ENCODE measurements at places on chromosomes 12 and 14.

- DNase-seq: no peak
These were observed 124.3 kb upstream of the EGLN3 start for GRCh38 chr14:34075042-34075744.

- DNase-seq: no peak
These were observed 46.0 kb upstream of the FOS start for GRCh38 chr14:75232597-75232996.

GRCh38 chr14:39704594-39704993 lies 272.4 kb upstream of the FBXO33 start:
- DNase-seq: no peak

DNA sequence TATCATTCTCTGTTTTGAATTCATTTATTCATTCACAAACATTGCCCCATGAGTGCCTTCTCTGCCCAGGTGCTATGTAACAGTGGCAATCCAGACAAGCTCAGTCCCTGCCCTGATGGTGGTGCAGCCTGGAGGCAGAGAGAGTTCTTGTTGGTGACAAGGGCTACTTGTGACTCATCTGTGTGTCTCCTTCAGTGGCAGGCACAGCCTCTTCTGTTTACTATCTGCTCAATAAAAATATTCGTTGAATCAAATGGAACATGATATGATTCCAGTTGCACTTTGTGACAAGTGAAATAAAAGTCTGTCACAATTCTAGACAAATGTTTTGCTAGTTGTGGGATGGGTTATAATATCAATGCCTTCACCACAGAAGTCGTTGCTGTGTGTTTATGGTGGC lies 20.6 kb upstream of the CPM start:
- no peak for DNase-seq

- no peak for DNase-seq
These were observed 51.7 kb upstream of the MYF6 start for GRCh38 chr12:80655751-80656150.

GRCh38 chr12:64385468-64385867 lies 5.1 kb downstream of the C12orf56 start:
- no peak for DNase-seq

DNA sequence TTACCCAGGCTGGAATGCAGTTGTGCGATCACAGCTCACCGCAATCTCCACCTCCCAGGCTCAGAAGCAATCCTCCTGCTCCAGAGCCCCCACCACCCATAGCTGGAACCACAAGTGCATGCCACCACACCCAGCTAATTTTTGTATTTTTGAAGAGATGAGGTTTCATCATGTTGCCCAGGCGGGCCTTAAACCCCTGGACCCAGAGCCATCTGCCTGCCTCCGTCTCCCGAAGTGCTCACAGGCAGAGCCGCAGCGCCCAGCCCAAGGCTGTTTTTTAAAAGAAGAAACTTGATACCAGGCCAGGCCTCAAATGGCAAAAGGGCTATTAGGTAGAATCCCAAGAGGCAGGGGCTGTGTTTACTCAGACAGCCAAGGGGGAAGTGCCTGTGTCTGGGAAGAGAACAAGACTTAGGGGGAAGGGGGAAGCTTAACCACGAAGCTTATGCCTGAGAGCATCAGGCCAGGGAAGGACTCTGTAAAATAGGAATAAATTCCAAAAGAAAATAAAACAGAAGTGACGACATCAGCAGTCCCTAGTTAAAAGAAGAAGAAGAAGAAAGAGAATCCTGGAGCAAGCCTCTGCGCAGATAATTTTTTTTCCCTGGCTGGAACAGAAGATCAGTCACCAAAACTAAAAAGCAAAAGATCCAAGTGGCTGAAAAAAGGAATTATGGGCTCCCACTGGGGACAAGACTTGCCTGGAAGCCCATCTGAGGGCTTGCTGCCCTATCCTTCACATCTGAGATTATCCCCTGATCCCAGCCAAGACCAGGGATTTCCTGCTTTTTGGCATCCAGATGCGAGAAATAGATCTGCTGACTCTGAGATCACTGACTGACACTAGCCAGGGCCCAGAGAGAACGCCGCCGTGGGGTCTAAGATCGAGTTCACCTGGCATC lies 170.5 kb downstream of the NDUFA12 start:
- no peak for DNase-seq

DNA sequence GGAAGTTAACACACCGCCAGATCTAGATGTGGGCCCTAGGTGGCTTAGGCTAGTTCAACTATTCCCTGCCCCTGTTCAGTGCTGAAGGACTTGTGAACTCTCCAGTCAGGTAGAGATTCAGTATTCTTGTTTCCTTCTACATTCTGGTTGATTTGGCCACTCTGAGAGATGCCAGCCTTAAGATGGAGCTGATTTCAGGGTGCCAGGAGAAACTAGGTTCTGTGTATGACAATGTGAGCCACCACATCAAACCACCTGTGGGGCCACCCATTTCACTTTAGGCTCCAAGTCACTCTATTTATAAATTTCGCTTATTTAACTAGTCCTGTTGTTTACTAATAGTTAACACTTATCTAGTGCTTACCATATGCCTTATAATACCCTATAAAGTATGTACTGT lies 26.0 kb downstream of the FRMD6 start:
- no peak for DNase-seq

GRCh38 chr12:38880288-38880687 lies 25.1 kb downstream of the CPNE8 start:
- no peak for DNase-seq

DNA sequence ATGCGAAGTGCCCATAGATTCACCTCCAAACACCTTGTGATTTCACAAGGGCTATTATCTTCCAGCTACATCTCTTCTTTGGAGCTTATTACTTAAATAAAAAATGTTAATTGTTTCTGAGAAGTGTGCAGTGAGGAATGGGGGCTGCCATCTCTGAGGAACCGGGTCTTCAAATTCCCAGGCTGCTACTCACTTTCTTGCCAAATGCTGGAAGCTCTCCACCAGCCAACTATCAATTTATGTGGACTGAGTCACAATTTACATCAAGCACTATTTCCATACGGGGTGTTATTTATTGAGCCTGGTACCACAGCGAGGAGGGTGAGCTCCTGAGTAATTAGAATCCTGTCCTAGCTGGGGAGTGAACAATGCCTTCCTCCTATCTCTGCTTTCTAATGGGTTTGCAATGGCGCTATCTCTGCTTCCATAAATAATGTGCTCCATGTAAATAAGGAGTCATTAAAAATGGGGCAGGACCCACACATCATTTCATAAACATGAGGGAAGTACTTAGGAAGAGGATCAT lies 898.3 kb downstream of the VRK1 start:
- DNase-seq: no peak

DNA sequence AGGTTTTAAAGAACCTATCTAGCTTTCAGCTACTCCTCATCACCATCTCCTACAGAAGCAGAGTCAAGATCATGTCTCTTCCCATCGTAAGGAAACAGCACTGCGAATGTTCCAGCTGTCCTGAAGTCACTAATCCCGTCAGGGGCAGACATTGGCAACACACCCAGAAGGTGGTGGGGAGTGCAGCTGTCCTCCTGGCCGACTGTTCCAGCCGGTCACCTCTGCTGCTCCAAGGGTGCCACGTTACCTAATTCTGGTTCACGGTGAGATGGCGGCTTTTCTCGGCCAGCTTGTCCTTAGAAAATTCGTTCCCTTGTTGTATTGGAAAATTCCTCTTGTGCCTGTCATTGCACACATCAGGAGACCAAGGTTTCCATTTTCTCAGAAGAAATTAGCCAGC lies 196.2 kb downstream of the ZFP36L1 start:
- DNase-seq: no peak

DNA sequence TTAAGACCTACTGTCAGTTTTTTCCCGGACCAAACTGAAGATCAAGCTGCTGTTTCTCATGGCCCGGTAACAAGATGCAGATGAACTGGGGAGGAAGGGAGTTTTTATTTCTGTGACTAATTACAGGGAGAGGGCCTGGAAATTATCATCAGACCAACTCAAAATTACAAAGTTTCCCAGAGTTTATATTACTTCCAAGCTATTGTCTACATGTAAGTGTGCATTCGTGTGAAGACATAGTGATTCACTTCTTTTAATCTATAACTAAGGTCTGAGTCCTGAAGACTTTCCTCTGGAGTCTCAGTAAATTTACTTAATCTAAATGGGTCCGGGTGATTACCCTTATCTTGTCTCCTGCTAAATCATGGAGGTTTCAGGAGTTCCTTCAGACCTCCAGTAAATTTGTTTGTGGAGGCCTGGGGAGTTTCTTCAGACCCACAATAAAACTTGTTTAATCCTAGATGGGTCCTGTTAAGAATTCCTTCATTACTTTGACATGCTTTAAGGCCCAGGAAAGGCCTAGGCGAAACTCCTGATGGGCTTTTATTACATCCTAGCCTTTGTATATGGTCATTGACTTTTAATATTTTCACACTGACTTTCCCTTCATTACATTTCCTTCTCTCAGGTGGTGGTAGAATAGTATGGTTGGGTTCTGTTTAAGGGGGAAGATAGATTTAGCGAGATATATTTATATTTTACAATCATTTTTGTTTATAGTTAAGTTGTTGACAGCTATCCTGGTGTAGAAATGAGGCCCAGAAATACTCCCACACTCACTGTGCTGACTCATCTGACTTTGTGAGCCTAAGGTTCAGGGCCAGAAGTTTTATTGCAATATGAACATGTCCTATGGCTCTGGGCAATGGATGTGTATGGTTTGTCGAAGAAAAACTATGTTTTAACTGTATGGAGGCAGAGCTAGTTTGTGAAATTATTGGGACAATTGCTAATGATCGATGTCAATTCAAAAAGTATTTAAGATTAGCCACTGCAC lies 627.0 kb upstream of the FBXO33 start:
- no peak for DNase-seq

- no peak for DNase-seq
These were observed 50.8 kb downstream of the DYNC1H1 start for GRCh38 chr14:102015045-102015685.

DNA sequence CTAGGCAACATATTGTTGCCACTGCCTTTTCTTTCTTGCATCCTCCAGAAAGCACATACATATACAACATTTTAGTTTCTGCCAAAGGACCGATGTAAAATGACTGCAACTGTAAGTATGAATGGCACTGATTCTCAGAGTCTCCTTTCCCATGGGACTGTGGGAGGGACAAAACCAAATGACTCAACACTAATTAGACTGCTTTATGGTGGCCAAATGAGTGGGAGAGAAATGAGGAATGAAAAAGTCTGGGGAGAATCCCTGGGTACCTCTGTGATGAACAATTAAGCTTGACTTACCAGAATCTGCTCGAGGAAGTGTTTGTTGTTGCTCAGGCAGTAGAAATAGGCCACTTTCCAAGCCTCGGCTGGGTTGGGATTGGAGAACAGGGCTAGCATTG lies 10.1 kb downstream of the ZFYVE26 start:
- DNase-seq: no peak

- no peak for DNase-seq
These were observed 147.9 kb downstream of the PPFIA2 start for GRCh38 chr12:81610955-81611889.

GRCh38 chr12:86376052-86376451 lies 119.9 kb upstream of the MGAT4C start:
- DNase-seq: no peak

DNA sequence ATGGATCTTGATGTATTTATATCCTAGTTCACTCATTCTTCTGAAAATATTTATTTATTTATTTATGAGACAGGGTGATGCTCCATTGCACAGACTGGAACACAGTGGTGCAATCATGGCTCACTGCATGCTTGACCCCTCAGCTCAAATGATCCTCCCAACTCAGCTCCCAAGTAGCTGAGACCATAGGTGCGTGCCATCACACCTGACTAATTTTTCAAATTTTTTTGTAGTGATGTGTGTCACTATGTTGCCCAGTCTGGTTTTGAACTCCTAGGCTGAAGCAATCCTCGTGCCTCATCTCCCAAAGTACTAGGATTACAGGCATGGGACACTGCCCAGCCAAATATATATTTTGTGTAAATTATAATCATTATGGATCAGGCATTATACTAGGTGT lies 595.6 kb upstream of the ATP2B1 start:
- no peak for DNase-seq

DNA sequence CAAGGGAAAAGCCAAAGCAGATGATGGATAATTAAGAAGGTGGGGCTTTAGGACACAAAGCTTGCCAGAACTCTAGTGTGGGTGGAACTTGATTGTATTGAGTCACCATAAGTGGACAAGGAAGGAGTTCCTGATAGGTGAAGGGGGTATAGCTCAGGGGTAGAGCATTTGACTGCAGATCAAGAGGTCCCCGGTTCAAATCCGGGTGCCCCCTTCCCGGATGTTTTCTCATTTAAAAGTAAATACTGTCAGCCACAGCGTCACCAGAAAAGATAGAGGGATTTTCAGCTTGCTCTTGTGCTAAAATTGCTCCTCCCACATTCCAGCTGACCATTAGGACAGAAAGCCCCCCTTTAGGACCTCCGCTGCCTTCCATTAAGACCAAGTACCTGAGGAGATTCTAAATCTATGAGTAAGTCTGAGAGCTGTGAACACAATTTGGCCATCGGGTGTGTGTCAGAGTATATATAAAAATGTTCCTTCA lies 36.6 kb downstream of the DCAF4 start:
- no peak for DNase-seq

- DNase-seq: no peak
These were observed 67.6 kb upstream of the CSRP2 start for GRCh38 chr12:76946446-76946845.

- no peak for DNase-seq
These were observed 53.4 kb upstream of the DIO2 start for GRCh38 chr14:80264702-80265101.

DNA sequence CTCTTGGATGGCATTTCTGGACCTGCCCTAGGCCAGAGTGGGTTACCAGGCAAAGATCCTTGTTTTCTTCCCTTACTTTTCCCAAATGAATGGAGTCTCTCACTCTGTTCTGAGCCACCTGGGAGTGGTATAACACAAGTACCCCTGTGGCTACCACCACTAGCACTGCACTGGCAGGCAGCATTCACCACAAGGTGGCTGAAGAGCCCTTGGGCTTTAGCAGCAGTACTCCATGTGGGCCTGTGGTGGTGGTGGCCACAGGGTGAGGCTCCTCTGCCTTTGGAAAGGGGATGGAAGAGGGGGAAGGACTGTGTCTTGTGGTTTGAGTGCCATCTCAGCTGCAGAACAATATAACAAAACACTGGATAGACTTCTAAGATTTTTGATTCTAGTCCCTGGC lies 38.1 kb upstream of the LMNTD1 start:
- DNase-seq: no peak
